NCI-H345 (cell line): ENCODE measurements at places on chromosomes 6 and 20.

DNA sequence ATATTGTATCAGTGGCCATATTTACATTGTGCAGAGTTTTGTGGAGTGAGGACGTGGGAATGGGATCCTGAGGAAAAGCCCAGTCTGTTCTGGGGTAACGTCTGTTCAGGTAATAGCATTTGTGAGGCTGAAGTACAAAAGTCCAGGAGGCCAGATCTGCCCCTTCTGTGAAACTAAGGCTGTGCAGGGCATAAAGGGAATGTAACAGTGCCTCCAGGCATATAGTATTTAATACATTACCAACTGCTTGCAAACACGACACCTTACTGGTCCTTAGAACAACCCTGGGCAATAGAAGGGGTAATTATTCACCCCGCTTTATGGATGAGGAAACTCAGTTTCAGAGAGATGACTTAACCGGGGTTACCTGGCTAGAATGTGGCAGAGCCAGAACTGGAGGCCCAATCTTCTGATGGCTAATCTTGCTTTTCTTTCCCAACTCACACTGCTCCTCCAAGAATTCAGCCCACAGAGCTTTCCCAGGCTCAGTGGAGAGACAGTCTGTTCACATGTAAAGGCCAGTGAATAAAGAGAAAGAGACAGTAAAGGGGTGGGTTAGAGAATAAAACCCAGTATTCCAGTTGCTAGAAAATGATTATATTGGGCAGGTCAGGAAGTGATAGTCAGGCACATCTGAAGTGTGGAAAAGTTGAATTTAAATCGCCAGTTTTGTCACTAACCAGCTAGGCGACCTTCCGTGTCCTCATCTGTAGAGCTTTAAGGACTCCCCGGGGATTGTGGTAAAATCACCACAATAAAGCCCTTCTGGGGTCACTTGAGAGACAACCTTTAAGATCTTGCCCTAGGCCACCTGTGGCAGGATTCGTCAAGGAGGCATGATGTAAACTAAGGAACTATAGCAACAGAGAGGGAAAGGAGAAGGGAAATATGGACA is 280.7 kb upstream of the CITED2 start:
- no peak for DNase-seq

GRCh38 chr20:33995053-33995831 is 1.5 kb downstream of the RALY start:
- DNase-seq: no peak

- DNase-seq: no peak
Observed at GRCh38 chr20:57389695-57390603, 1.2 kb upstream of the RBM38 start.

GRCh38 chr6:93915961-93916360 is 496.6 kb upstream of the EPHA7 start:
- DNase-seq: no peak

DNA sequence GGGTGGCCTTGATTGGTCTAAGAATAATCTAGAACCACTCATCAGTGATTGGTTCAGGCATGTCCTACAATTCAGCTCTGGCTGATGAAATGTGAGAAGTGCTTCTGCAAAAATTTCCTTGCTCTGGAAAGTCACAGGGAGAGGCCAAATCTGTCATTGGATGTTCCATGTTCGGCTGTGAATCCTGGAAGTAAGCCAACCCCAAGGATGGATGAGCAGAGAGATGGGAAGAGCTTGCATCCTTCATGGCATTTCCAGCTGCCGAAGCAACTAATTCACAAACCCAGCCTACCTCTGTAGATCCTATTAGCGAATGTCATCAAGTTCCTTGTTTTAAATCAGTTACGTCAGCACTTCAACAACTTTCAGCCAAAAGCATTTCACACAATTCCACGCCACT is 187.2 kb upstream of the SOX4 start:
- no peak for DNase-seq

DNA sequence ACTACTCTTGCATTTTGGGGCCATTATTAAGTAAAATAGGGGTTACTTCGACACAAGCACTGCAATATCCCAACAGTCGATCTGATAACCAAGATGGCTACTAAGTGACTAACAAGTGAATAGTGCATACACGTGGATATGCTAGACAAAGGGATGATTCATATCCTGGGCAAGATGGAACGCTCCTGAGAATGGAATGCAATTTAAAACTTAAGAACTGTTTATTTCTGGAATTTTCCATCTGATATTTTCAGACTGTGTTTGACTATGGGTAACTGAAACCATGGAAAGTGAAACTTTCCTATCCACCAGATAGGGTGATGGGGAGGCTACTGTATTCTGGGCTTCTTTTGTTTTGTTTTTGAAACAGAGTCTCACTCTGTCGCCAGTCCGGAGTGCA is 66.5 kb downstream of the ILRUN start:
- no peak for DNase-seq

- no peak for DNase-seq
Observed at GRCh38 chr20:61253264-61253639, 1.2 kb downstream of the CDH4 start.

DNA sequence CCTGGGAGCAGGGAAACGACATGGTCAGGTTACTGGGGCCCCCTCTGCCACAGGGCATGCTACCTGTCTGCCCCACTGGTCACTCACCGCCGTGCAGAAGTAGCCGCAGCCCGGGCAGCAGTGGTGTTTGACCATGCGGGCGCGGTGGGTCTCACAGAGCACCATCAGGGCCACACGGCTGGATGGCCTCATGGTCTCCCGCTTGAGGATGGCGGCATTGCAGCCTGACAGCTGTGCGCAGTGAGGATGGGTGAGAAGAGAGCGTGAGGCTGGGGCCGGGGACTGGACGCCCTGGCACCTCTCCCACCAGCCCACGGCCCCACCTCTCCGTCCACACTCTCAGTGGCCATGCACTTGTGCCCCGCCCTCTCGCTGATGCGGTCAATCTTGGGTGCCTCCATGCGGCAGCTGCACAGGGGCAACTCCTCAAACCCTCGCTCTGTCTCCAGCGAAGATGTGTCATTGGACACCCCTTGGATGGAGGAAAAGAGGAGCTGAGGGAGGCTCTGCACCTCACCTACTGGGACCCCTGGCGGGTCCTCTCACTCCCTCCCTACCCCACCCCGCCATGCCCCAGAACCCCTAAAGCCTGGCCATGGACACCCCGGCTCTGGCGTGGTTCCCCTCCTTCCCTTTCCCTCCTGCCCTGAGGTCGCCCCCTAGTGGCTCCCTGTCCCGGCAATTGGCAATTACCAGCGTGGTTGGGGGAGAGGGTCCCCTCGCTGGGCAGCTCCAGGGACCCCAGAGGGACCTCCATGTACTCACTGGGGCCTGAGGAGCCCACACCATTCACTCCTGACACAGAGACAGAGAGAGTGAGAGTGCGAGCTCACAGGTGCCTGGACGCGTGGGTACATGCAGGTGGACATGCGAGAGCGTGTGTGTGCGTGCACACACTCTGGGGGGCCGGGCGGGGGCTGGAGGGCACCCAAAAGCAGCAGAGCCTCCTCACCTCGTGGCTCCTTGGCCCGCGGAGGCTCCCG is 8.9 kb downstream of the EHMT2 start:
- no peak for DNase-seq

GRCh38 chr6:2433711-2434110 is 188.3 kb upstream of the GMDS start:
- DNase-seq: no peak

GRCh38 chr6:43842231-43842794 is 72.3 kb downstream of the VEGFA start:
- DNase-seq: no peak

GRCh38 chr6:53846250-53846649 is 51.4 kb downstream of the LRRC1 start:
- DNase-seq: no peak

DNA sequence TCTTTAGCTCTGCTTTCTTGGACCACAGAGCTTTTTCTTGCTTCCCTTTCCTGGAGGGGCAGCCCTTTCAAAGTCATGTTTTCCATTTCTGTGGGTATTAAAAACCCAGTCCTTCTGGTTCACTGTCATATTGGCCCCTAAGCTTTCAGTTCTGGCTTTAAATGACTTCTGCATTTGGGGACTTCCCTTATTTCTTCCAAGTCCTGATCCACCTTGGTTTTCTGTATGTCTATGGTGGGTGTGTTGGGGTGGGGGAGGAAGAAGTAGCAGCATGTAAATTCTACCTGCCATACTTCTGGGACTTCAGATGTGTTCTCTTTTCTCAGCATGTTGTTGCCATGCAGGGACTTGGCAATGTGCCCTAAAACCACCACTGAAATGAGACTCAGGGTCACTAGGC is 77.1 kb upstream of the EMILIN3 start:
- no peak for DNase-seq

DNA sequence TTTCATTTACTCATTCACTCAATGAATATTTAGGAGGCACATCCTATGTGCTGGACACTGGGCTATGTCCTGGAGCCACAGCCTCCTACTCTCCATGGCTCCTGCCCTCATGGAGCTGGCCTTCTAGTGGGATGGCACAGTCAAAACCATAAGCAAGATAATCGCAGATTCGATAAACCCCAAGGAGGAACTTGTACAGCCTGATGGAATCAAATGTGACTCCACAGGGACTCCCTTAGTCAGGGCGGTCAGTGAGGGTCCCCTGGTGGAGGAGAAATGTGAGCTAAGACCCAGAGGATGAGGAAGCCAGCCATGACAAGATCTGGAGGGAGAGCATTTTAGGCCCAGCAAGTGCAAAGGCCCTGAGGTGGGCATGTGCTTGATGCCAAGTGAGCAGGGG is 211.9 kb downstream of the PREX1 start:
- no peak for DNase-seq

DNA sequence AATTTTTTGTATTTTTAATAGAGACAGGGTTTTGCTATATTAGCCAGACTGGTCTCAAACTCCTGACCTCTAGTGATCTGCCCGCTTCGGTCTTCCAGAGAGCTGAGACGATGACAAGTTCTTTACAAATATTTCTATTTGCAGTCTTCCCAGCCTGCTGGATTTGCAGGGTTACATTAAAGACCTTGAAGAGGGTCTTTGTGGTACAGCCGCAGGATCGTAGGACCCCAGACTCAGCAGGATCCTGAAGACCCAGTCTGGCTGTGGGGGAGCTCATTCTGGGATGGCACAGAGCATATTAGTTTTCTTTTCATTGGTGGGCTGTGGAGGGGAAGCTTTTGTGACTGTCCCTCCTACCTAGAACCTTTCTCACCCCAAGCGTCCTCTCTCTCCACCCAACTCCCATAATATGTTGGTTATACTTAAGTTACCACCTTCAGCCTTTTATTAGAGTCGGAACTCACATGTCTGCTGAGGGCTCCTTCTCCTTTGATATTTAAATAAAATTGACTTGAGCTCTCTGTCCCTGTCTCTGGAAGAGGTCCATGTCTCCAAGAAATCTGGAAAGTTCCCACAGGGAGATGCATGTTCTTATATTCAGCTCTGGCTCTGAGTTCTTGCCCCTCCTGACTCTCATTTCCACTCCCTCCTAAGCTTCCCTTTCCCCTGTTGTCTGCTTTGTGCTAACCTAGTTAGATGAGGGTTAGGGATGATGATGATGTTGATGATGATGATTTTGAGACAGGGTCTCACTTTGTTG is 72.0 kb downstream of the TIAM2 start:
- DNase-seq: no peak

GRCh38 chr20:45792317-45793118 is 764 bp downstream of the DNTTIP1 start:
- no peak for DNase-seq

GRCh38 chr20:21437816-21438215 is 40.5 kb upstream of the NKX2-4 start:
- DNase-seq: no peak

GRCh38 chr6:7267466-7268091 is 45.4 kb downstream of the SSR1 start:
- no peak for DNase-seq

DNA sequence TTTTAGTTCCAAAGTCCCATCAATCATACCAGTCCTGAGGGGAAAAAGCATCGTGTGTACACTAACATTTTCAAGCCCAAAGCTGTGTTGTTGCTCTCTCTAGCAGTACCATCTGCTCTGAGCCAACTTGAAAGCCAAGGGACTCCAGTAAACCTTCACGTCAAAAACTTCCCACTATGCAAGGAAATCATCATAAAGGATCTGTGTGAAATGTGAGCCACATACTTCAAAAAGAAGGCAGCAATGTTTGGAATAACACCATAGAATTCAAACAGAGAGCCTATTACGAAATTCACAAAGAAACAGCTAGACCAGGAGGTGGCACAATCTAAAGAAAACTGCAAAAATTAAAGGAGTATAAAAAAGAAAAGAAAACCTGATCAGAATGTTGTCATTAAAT is 399.8 kb upstream of the EPHA7 start:
- DNase-seq: no peak

DNA sequence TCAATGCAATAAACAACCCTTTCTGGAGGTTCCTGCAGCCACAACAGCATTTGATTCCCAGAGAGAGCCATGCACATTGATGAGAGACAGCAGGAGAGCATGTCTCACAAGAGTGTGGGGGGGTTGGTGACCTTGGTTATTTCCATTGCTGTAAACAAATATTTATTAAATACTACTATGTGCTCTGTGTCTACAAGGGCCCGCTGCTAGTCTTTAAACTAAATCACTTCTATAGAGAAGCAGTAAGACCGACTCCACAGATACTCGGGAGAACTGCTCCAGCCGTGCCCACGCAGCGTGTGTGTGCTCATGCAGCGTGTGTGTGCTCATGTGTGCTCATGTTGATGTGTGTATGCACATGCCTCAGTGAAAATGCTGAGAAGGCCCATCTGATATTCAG is 82.7 kb upstream of the TRAF3IP2 start:
- DNase-seq: no peak

- DNase-seq: no peak
Observed at GRCh38 chr6:162364488-162364887, 363.1 kb downstream of the PRKN start.

GRCh38 chr20:16397086-16397485 is 176.2 kb downstream of the KIF16B start:
- no peak for DNase-seq

GRCh38 chr6:147173675-147174308 is 30.4 kb upstream of the STXBP5 start:
- no peak for DNase-seq

- no peak for DNase-seq
Observed at GRCh38 chr6:35208419-35208818, 5.3 kb upstream of the SCUBE3 start.

GRCh38 chr6:166411721-166412151 is 29.0 kb upstream of the MPC1 start:
- no peak for DNase-seq

DNA sequence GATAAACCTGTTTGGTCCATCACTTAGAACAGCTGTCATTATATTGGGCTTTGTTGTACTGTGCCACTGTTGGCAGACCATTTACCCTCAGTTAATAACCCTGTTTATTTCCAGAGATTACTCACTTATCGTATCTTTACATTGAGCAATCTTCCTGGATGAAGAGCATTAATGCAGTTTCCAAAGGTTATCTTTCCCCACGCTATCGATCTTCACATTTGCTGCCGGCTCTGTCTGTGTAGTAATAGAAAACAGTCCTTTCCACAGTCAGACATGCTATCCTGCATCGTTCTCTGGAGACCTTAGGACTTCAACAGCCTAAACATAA is 27.4 kb downstream of the GHRH start:
- DNase-seq: no peak
